GM20000 (cell line): ENCODE measurements at places on chromosomes 6 and 20.

DNA sequence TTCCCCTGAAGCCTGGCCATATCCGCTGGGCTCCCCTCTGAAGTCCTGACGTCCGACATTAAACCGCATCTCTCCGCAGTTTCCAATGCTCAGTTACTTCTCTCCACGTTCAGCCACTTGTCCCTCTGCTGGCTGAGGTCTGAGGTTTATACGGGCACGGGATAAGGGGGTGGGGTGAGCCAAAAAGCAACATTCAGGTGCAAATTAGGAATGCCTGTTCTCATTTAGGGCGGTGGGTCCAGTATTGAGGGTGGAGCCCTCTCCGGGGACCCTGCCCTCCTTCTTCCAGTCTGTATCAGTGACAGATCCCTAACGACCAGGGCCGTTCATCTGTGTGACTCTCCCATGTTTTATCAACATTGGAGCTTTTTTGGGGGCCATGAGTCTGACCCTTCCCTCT, 1454.4 kb downstream of the HACE1 start:
- no peak for DNase-seq

GRCh38 chr6:52361945-52362442, at the start of gene PAQR8:
Gene PAQR8 (plus strand): TSS chr6:52362151. CDS start chr6:52403214, 41,063 bp downstream.
- peak; percentile 97 for DNase-seq

DNA sequence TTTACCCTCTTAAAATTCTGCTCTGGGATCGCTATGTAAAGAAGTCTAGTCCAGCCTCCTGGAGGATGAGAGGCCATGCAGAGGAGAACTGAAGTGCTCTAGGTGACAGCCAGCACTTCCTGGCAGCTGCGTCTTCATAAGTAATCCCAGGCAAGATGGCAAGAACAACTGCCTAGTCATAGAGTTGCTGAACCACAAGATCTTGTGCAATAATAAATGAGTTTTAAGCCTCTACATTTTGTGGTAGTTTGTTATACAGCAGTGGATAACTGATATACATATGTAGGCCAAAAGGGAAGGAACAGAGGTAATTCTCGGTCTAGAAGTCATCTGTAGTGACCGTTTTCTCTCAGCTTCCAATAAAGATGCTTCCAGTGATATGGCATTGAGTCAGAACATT, 103.8 kb upstream of the FLRT3 start:
- no peak for DNase-seq

- no peak for DNase-seq
These were observed 256.5 kb downstream of the SLC35F1 start for GRCh38 chr6:118163542-118163941.

- no peak for DNase-seq
These were observed 350.0 kb upstream of the PRND start for GRCh38 chr20:4371623-4372251.

DNA sequence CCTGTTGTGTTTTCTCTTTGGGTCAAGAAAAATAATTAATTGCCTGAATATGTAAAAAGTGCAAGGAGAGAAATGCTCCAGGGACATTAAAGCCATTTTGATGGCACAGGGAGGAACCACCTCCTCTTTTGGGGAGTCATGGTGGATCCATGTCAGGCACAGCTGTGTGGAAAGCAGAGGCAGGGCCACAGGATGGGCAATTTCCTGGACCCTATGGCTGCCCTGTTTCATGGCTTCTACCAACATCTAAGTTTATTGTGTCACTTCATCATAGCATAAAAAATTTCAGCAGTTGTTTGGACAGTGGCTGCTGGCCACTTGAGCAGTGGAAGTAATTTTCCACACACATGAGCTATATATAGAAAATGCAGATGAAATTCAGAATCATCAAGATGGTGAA, 238.2 kb downstream of the SYNE1 start:
- no peak for DNase-seq

DNA sequence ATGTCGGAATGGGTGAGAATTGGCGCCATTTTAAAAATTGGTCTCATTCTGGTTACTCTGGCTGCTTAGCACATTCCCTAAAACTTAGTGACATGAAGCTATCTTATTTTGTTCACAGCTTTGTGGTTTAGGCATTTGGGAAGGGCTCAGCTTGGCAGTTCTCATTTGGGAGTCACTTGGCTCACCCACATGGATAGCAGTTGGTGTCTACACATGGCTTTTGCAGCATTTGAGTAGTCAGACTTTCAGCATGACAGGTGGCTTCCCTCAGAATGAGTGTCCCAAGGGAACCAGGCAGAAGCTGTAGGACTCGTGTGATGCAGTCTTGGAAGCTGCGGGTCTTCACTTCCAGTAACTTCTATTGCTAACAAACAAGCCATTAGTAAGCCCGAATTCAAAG, 64.6 kb downstream of the UST start:
- no peak for DNase-seq

GRCh38 chr20:44501448-44501847, 20.4 kb downstream of the SERINC3 start:
- no peak for DNase-seq

DNA sequence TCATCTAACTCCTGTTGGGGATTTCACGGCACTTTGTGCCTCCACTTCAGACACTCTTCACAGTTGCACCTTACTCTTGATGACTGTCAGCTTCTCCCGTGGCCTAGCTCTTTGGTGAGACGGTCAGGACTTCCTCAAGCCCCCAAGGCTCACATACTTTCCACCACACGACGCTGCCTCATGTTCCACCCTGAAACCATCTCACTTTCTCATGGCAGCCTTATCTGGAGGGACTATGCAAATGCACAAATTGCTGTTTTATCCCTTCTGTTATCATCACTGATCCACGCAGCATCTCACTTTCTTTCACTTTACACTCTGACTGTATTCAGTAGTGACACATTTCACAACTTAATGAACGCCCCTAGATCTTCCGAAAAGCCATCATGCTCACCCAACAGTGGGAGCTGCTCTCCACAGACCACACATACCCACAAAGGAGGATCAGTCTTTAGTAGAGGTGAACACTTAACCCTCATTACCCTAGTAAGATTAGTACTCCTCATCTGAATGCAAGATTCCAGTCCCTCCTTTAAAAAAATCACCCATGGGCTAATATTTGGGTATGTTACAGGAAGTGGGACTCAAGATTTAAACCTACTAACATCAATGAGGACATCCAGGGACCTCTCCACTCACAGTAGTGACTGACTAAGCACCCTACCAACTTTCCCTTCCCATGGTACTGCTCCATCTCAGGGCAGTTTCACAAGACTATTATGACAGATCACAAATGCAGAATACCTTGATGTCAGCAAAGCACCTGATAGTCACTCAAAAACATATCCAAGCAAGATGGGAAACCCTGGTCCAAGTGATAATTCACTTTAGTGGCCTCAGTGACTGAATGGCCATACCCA, 35.4 kb downstream of the FYN start:
- peak; percentile 30 for DNase-seq

- DNase-seq = no peak
These were observed 16.8 kb downstream of the RIPK1 start for GRCh38 chr6:3085074-3085473.

DNA sequence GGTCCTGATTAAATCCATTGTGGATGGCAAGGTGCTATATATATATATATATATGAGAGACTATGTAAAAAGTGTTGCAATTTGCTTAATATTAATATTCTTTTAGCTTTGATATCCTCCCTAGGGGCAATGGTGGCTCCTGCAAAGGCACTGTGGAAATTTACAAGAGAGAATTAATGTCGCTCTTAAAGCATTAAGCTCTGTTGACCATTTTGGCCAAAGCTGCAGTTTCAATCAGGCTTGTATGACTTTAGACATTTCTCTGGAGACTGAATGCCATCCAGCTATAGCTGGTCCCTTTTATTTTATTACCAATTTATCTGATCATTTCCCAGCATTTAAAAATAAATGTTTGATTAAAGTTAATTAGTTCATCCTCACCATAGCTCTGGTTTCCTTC, 155.3 kb downstream of the JARID2 start:
- no peak for DNase-seq

- DNase-seq = no peak
These were observed 274.1 kb upstream of the SASH1 start for GRCh38 chr6:148068437-148069061.

DNA sequence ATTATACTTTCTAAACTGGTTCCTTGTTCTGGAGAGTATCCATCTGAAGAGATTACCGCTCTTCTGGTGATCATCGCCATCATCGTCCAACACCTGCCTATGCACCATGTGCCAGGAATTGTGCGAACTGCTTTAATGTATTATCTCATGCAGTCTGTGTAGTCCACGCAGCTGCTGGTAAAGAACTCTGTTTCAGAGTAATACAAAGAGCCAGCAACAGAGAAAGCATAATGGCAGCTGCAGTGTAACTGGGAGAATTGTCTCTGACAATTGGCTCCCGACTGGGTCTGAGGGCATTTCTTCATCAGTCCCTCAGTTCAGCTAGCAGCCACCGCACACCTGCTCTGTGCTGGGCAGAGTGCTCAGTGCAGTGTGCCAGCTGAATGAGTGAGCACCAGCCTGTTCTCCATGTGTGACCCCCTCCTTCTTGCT, 383.4 kb downstream of the GRIK2 start:
- no peak for DNase-seq

GRCh38 chr20:13013411-13013810, 4.6 kb downstream of the SPTLC3 start:
- no peak for DNase-seq
